Transverse colon (tissue), 4 donors: ENCODE measurements at places on chromosomes 6 and 20. TPM values are rescaled to one million over a fixed set of nuclear protein-coding genes. Genes with fewer than 3 reads are reported as not detected.
A peak's percentile ranks its signal among the peaks of the same experiment; 100 is the strongest.

GRCh38 chr6:158544428-158544827 is 15.5 kb upstream of the TMEM181 start:
- no peak for DNase-seq

DNA sequence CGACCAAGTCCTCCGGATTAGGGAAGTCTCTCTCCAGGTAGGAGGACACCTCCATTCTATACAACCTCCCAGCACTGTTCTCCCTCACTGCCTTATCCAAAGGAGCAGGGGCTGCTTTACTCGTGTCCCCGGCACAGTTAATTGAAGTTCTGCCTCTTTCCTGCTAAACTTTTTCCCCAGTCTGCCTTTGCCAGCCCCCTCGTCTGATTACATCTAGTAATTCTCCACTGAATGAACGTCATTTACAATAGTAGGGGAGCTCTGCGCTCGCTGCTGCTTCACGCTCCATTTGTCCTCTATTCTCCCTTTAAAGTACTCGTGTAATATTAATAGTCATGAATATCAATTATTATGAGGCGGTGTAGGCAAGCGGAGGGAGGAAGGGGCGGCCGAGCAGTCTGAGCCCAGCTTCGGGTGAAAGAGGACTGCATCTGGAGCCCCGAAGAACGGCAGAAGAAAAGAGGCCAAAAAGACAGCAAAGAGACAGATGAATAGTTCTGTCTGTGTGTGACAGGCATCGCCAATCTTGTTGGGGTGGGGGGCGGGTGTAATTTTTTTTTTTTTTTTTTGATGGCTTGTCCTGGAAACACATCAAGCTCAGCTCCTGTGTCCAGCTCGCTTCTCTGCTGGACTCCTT is 2.9 kb downstream of the TFAP2B start:
- DNase-seq: no peak

DNA sequence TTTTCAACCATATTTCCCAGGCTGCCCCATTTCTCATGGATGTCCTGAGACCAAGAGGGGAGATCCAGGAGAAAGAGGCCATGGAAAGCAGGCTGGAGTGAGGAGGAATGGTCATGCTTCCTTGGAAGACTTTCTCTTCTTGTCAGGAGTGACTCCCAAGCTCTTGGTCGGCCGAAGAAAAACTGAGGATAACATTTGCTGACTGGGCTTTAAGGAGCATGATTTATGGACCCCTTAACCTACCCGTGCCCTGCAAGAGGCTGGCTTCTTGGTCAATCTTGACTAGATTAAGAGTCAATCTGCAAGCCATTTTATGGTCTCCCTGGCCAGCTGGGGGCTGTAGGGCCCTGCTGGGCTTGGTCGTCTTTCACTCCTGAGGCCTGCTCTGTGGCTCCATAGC is 22.8 kb downstream of the ADGRF4 start:
- DNase-seq: no peak

- DNase-seq: no peak
Measured at GRCh38 chr6:118736440-118736839, 85.0 kb upstream of the CEP85L start.

DNA sequence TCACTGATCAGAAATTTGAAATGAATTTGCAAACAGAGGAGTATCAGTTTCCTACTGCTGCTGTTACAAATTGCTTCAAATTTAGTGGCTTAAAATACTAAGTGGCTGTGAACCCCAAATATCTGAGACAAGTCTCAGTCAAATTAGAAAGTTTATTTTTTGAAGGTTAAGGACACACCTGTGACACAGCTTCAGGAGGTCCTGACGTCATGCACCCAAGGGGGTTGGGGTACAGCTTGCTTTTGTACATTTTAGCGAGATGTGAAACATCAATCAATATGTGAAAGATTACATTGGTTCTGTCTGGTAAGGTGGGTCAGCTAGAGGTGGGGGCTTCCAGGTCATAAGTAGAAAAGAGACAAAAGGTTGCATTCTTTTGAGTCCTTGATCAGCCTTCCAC is 21.4 kb upstream of the ZFP64 start:
- no peak for DNase-seq

DNA sequence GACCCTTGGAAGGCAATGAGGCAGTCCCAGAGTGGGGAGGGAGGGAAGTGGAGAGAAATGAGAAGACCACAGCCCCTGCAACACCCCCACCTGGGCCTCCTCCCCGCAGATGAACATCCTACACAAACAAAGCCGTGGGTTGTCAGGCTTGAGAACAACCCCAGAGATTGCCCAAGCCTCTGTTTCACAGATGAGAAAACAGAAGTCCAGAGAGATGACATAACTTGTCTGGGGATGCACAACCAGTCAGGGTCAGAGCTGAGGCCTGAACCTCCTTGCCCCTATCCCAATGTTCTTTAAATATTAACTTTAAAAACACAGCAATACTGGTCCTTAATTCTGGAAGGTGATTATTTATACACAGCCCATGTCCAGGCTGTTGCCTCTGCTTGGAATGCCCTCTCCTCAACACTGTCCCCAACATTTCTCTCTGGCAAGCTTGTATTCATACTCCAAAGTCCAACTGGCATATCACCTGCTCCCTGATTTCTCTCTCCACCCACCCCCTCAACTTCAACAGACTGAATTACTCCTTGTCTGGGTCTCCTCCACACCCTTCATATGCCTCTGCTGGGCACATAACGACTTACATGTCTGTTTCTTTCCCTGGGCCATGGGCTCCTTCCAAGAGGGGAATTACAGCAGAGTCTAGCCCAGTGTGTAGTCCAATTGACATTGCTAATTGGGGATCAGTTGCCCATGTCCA is 135.5 kb upstream of the LRFN2 start:
- DNase-seq: no peak

GRCh38 chr20:40776466-40777457 is 87.7 kb upstream of the MAFB start:
- no peak for DNase-seq

GRCh38 chr6:87944541-87944954 is 103.1 kb upstream of the SPACA1 start:
- DNase-seq: peak; percentile 22

- DNase-seq: no peak
Measured at GRCh38 chr6:34288581-34288980, 39.8 kb upstream of the SMIM29 start.

GRCh38 chr20:19867074-19867473 is 109.0 kb downstream of the RIN2 start:
- DNase-seq: no peak

GRCh38 chr20:13251904-13252297 is 30.8 kb downstream of the ISM1 start:
- no peak for DNase-seq

DNA sequence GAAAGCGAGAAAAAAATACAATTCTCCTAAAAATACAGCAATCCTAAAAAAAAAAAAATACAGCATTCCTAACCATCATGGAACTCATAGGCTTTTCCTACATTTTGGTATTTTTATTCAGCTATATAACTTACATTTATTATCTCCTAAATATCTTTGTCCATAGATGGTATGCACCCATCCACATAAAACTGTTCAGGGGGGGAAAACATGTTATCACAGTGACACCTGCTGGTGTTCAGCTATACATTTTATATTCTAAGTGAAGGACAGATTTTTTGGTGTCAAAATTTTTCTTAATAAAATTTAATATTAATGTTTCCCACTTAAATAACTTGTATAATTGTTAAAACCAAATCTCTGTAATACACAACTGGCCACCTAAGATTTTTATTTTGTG is 58.0 kb downstream of the BLOC1S5 start:
- DNase-seq: no peak

GRCh38 chr6:114061741-114062140 is 90.8 kb upstream of the HDAC2 start:
- DNase-seq: no peak

- DNase-seq: peak; percentile 70
Measured at GRCh38 chr6:37131104-37131959, 38.6 kb upstream of the PIM1 start.

DNA sequence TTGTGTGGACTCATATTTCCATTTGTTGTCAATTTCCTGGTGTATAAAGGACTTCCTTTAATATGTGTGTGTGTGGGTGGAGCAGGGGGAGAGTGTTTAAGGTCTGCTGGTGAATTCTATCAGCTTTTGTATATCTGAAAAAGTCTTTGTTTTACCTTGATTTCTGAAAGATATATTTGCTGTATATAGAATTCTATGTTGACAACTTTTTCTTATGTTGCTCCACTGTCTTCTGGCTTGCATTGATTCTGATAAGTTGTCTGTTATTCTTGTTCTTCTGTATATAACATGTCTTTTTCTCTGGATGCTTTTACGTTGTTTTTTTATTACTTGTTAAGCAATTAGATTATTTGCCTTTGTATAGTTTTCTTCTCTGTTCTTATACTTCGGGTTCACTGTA is 90.0 kb upstream of the CEP162 start:
- no peak for DNase-seq

DNA sequence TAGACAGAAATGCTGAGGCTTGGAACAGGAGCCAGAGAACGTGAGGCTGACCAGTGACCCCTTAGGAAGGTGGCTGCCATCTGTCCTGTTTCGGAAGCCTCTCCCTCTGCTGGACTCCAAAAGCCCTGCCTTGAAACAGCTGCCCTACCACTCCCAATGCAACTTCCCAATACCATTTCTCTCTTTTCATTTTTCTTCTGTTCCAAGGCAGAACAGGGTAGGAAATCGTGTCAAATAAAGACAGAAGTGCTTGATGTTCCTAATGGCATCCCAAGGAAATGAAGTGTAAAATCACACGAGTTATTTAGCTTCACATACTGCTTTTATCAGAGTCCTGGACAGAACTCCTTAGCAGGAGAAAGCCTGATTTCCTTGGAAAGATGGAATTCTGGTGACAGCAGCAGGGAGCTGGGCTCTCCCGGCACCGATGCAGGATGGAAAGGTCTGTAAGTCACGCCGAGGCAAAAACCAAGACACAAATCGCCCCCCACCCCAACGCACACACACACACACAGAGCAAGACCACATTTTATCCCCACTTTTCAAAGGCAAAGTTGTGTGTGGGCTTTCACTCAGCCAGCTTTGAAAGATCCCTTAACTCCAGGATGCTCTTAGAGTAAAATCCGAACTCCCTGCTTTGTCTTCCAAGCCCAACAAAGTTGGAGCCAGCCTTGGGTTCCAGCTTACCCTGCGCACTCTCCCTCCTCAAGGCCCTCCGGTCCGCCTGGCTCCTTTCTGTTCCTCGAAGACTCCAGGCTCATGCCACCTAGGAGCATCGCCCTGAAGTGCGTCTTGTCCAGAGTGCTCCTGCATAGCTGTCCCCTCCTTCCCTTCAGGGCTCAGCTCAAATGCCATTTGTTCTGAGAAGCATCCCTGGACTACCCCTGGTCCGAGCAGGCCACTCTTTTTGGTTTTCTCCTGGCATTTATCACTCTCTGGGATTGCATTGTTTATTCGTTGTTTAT is 11.6 kb upstream of the STX16 start:
- no peak for DNase-seq

The TAGAP gene
- total RNA-seq: 10.0 TPM

The HRH3 gene
- total RNA-seq: not detected

The VGLL2 gene
- total RNA-seq: not detected

The KHDC3L gene
- total RNA-seq: not detected

The PGC gene
- 1.5 TPM for total RNA-seq

The UBE3D gene
- total RNA-seq: 12.1 TPM

The PAK5 gene
- not detected for total RNA-seq

The TMEM217 gene
- total RNA-seq: 1.4 TPM

The C6orf58 gene
- not detected for total RNA-seq

The SNX9 gene
- total RNA-seq: 50.5 TPM

The LRRC1 gene
- total RNA-seq: 94.5 TPM
